ENCODE measurements at places on chromosomes 2 and 18.

- H3K4me3 ChIP-seq = no peak overlapping the region
- H3K27me3 ChIP-seq = peaks cover 12% of the 10 kb centered on the region
- H3K27ac ChIP-seq = no peak overlapping the region
- no peaks in the 10 kb centered on the region for H3K4me1 ChIP-seq
These were observed 11.9 kb upstream of the KCNG2 start for GRCh38 chr18:79785831-79786230.

DNA sequence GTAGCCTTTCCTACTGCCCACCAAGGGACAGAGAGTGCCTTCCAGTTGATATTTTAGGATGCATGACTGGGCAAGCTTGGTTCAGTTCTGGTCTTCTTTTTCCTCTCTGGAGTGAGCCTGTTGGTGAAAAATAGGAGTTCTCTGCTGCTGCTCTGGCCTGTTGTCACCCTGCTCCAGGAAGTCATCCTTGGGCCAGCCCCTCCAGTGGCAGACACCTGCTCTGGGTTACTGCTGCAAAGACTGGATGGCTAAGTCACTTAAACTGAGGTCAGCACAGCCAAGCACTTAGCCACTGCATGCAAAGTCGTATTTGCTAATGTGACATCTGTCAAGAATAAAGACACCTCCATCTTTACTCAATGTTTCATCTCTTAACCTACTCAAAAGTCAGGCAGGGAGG lies 219.6 kb upstream of the ID2 start:
- no peak overlapping the region for H3K4me3 ChIP-seq
- no peak for DNase-seq
- no peaks in the 10 kb centered on the region for H3K27me3 ChIP-seq
- H3K4me1 ChIP-seq = no peaks in the 10 kb centered on the region

DNA sequence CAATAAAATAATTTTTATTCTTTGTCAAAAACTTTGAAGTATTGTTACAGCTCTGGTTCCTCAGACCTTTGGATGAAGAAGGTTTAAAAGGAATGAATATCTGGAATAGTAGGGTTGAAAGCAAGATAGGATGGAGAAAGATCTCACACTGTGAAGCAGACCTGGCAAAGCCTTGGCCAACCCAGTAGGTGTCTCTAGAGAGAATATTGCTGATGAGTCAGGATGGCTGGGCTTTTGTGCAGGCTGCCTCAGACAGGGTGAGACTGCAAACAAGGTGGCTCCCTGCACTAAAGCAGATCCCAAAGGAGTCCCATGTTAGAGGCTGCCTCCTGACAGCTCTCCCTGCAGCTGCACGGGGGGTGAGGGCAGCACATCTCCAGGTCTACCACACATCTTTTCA lies 226.0 kb upstream of the ITGA4 start:
- no peaks in the 10 kb centered on the region for H3K4me1 ChIP-seq
- H3K27ac ChIP-seq = no peak overlapping the region
- no peaks in the 10 kb centered on the region for H3K36me3 ChIP-seq
- DNase-seq = no peak
- no peak overlapping the region for H3K4me3 ChIP-seq
- H3K27me3 ChIP-seq = no peaks in the 10 kb centered on the region

DNA sequence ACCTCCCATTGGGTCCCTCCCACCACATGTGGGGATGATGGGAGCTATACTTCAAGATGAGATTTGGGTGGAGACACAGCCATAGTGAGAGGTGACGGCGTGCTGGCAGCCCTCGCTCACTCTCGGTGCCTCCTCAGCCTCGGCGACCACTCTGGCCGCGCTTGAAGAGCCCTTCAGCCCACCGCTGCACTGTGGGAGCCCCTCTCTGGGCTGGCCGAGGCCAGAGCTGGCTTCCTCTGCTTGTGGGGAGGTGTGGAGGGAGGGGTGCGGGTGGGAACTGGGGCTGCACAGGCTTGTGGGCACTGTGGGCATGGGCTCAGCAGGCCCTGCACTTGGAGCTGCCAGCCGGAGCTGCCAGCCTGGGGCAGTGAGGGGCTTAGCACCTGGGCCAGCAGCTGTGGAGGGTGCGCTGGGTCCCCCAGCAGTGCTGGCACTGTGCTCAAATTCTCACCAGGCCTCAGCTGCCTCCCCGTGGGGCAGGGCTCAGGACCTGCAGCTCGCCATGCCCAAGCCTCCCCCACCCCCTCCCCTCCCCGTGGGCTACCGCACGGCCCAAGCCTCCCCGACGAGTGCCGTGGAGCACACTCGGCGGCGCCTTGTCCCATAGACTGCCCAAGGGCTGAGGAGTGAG lies 73.0 kb downstream of the SERPINB8 start:
- no peaks in the 10 kb centered on the region for H3K27me3 ChIP-seq
- no peak overlapping the region for H3K4me3 ChIP-seq
- no peak for DNase-seq
- no peaks in the 10 kb centered on the region for H3K4me1 ChIP-seq
- H3K36me3 ChIP-seq = no peaks in the 10 kb centered on the region

GRCh38 chr2:167177196-167177595 lies 288.9 kb downstream of the XIRP2 start:
- H3K4me3 ChIP-seq = no peak overlapping the region
- no peaks in the 10 kb centered on the region for H3K27me3 ChIP-seq
- H3K27ac ChIP-seq = no peak overlapping the region
- no peaks in the 10 kb centered on the region for H3K36me3 ChIP-seq

DNA sequence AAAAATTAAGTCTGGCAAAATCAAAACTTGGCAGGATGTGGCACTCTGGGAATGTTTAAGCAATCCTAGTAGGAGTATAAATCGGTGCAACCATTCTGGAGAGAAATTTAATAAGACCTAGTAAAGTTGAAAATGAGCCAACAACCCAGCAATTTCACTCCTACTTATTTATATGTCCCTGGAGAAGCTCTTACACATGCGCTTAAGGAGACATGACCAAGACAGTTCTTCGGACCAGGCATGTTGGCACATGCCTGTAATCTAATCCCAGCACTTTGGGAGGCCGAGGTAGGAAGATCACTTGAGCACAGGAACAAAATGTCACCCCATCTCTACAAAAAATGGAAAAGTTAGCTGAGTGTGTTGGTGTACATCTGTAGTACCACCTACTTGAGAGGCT lies 374.6 kb upstream of the LYPD1 start:
- no peak overlapping the region for H3K4me3 ChIP-seq
- DNase-seq = no peak
- no peaks in the 10 kb centered on the region for H3K27me3 ChIP-seq

Measured in endothelial cell of umbilical vein (primary cell).